ENCODE measurements at places on chromosomes 6 and 20. TPM values are rescaled to one million over a fixed set of nuclear protein-coding genes. Genes with fewer than 3 reads are reported as not detected.

GRCh38 chr6:17405944-17406245, 12.5 kb downstream of the CAP2 start:
- H3K27me3 ChIP-seq = no peaks in the 10 kb centered on the region
- no peak overlapping the region for H3K27ac ChIP-seq
- H3K4me3 ChIP-seq = no peak overlapping the region
- no peaks in the 10 kb centered on the region for H3K36me3 ChIP-seq
- DNase-seq = peak; percentile 49
- H3K4me1 ChIP-seq = no peaks in the 10 kb centered on the region

GRCh38 chr6:53581173-53581773, 36.4 kb upstream of the GCLC start:
- H3K36me3 ChIP-seq = no peaks in the 10 kb centered on the region
- no peak for DNase-seq
- H3K27ac ChIP-seq = no peak overlapping the region
- no peaks in the 10 kb centered on the region for H3K27me3 ChIP-seq
- H3K4me1 ChIP-seq = no peaks in the 10 kb centered on the region
- no peak overlapping the region for H3K4me3 ChIP-seq

DNA sequence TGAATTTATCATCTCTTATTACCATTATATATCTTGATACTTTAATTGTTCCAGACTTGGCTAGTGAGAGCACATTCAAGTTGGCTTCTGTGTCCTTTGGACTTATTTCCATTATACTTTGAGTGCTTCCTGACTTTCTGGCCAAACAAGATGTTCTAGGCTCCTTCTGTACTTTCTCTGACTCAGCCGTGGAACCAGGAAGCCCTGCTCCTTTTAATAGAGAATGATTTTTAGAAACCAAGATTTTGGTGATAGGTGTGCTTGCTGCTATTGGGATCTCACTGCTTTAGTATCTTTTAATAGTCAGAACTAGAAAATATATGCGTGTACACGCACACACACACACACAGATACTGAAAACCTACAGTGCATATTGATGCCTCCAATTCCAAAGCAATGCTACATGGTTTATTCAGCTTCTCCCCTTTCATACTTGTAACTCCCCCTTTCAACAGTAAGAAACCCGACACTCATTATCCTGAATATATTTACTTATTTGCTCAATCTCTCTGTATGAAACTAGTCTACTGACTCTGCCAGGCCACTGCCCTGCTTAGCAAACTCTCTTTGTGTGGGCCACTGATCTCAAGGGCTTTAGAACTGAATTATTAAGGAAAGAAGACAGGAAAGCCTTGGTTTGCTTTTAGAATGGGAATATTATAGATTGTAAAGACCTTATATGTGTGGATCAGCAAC, 42.7 kb upstream of the EZR start:
- no peak overlapping the region for H3K4me3 ChIP-seq
- no peaks in the 10 kb centered on the region for H3K27me3 ChIP-seq
- no peaks in the 10 kb centered on the region for H3K4me1 ChIP-seq
- no peak for DNase-seq
- H3K36me3 ChIP-seq = no peaks in the 10 kb centered on the region

DNA sequence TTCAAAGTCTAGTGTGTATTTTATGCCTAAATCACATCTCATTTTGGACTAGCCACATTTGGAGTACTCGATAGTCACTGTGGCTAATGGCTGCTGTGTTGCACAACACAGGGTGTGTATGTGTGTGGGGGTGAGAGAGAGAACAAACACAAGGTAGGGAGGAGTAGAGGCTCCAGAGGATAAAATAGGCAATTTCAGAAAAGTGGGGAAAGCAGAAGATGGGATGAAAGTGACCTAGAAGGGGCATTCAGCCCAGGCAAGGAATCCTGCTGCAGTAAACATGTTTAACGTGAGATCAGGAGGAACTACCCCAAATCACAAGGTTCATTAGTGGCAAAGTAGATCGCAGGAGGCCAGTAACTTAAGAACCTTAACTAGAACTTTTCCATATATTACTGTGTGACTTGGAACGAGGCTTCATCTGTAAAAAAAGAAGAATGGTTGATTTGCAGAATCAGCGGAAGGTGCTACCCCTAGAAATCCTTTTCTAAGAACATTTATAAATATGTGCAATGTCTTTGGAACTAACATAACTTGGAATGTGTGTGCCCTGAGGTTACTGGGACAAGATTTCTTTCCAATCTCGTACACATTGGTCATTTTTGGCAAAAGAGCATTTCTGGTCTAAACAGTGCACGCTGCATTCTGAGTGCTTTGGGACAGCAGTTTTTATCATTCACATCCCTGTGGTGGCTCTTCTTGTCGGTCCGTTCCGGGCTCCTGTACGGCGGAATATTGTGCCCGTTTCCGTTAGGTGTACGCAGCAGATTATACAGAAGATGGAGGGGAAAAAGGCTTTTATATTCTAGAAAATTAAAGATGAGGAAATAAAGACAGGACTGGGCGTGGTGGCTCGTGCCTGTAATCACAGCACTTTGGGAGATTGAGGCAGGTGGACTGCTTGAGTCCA, 2.6 kb downstream of the DUSP22 start:
- no peaks in the 10 kb centered on the region for H3K27me3 ChIP-seq
- peaks cover 5% of the 10 kb centered on the region for H3K4me1 ChIP-seq
- H3K36me3 ChIP-seq = no peaks in the 10 kb centered on the region
- peak overlapping the region; percentile 1 for H3K27ac ChIP-seq

DNA sequence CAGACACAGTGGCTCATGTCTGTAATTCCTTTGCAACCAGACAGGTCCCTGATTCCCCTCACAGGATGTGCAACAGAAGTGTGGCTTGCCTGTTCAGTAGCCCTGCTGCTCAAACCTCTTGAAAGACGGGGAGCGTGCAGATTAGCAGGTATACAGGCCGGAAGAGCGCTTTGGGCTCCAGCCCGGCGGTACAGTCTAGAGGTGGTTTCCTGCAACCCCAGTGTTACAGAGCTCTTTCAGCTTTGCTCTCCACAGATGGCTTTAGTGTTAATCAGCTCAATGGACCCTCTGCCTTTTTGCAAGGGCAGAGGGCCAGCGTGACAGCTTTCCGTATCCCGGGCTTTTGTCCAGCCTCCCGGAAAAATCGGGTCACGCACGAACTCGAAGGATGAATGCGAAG, 67.2 kb upstream of the TNFRSF21 start:
- H3K27me3 ChIP-seq = no peaks in the 10 kb centered on the region
- H3K27ac ChIP-seq = no peak overlapping the region
- no peaks in the 10 kb centered on the region for H3K4me1 ChIP-seq
- no peak overlapping the region for H3K4me3 ChIP-seq

- no peaks in the 10 kb centered on the region for H3K27me3 ChIP-seq
- no peaks in the 10 kb centered on the region for H3K36me3 ChIP-seq
- H3K4me3 ChIP-seq = no peak overlapping the region
- no peak for DNase-seq
- no peaks in the 10 kb centered on the region for H3K4me1 ChIP-seq
Measured at GRCh38 chr6:378090-378957, 13.2 kb upstream of the IRF4 start.

DNA sequence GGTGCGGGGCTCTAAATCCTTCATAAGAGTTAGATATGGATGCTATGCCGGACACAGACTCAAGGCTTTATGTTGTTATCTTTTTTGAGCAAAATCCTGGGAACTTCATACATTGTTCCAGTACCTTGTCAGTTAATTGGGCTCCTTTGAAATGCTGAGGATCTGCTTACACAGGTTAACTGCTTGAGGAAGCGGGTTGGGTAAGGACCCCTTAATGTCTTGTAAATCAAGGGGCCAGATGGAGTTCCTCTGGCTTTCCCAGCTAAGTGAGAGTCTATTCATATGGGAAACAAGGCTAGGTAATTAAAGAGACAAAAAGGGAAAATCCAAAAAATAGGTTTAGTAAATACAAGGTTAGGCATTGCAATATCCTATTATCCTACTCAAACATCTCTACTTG, 141.5 kb downstream of the OR2B2 start:
- no peaks in the 10 kb centered on the region for H3K36me3 ChIP-seq
- DNase-seq = no peak
- H3K27me3 ChIP-seq = no peaks in the 10 kb centered on the region
- H3K27ac ChIP-seq = no peak overlapping the region

- H3K27ac ChIP-seq = no peak overlapping the region
- H3K4me1 ChIP-seq = no peaks in the 10 kb centered on the region
Measured at GRCh38 chr20:25991051-25991755, 294.6 kb upstream of the ZNF337 start.

- DNase-seq = no peak
- no peak overlapping the region for H3K27ac ChIP-seq
- H3K4me3 ChIP-seq = no peak overlapping the region
- no peaks in the 10 kb centered on the region for H3K4me1 ChIP-seq
Measured at GRCh38 chr6:3813150-3813780, 35.9 kb upstream of the FAM50B start.

DNA sequence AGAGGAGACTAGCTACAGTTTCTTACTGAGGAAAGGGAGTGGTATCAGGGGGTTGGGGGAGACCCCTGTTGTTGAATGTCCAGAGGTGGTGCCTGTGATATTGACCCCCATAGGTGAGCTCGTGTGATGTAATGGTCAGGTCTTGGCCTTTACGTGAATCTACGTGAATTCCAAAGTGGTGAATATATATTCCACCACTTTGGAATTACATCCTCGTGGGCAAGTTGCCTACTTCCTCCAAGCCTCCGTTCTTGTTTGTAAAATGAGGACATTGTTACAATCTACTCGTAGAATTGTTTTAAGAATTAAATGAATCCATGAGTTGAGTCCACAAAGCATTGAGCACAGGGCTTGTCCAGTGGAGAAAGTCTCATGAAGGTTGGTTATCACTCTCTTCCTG, 47.3 kb downstream of the TSHZ2 start:
- no peak for DNase-seq
- H3K4me3 ChIP-seq = no peak overlapping the region
- no peaks in the 10 kb centered on the region for H3K4me1 ChIP-seq
- H3K36me3 ChIP-seq = no peaks in the 10 kb centered on the region

DNA sequence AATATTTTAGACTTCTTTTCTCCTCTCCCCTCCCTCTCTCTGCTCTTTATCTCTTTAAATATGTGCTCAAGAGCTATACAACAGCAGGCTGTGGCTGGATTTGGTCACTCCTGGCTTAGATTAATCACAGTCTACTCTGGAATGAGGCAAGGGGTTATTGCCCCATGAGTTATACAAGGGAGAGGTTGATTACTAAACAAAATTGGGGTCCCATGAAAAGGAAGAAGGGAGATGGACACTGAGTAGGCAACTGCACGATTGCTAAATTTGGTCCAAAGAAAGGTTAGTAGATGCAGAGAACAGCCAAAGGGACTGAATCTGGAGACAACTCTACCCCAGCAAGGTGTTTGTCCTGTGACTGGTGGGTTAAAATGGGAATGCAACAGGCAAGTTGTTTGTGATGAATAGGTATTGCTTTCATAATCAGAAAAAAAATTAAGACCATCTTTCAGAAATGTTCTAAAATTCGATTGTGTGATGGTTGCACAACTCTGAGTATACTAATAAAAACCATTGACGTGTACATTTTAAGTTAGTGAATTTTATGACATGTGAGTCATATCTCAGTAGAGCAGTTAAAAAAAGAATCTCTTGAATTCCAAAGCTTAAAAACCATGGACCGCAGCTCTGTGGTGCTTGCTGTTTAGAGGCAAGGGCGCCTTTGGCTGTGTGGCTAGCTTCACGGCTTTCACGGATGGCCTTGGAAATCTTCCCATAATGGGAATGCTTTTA, 57.1 kb downstream of the KIZ start:
- no peaks in the 10 kb centered on the region for H3K4me1 ChIP-seq
- no peaks in the 10 kb centered on the region for H3K36me3 ChIP-seq
- no peak overlapping the region for H3K27ac ChIP-seq
- H3K4me3 ChIP-seq = no peak overlapping the region
- no peaks in the 10 kb centered on the region for H3K27me3 ChIP-seq

DNA sequence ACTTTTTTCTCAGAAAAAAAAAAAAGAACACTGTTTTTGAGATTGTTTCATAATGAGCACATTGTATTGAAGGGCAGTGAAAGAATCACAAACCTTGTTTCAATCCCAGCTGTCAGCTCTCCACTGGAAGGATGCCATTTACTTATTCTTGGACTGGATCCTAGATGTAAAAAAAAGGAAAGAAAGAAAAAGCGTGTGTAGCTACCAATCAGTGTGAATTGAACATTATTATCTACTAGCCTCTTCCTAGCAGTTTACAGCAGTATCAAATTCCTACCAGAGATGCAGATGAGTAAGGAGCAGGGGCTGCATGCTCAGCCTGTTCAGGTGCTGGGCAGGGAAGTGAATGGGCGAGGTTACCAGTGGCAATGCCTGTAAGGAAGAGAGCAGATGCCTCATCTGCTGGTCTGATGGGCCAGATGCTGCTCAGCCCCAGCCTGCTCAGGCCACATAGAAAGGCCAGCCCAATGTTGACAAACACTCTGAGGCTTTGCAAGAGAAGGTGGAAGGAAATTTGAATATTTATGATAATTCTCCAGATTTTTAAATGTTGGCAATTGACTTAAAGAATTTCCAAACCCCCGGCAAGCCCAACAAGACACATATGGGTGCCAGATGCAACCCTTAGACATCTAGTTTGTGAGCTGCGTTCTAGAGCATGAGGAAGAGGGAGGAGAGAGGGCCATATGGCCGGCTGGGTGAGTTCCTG, 189.5 kb downstream of the IBTK start:
- H3K4me1 ChIP-seq = no peaks in the 10 kb centered on the region
- H3K4me3 ChIP-seq = no peak overlapping the region
- H3K36me3 ChIP-seq = no peaks in the 10 kb centered on the region
- no peak for DNase-seq

DNA sequence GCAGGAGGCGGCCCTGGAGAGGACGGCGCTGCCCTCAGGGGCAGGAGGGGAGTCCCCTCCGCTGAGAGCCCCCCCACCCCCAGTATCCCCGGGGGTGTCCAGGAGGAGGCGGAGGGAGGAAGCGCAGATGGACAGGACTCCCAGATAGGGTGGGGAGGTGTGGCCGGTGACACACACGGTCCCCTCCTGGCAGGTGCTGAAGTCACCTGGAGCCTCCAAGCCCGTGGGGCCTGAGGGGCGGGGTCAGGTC, 1.4 kb downstream of the STMN3 start:
- no peak overlapping the region for H3K27ac ChIP-seq
- peak overlapping the region; percentile 50 for H3K4me3 ChIP-seq
- peaks cover 19% of the 10 kb centered on the region for H3K27me3 ChIP-seq
- H3K36me3 ChIP-seq = no peaks in the 10 kb centered on the region

GRCh38 chr6:150328744-150329405, 39.9 kb upstream of the IYD start:
- DNase-seq = no peak
- no peaks in the 10 kb centered on the region for H3K4me1 ChIP-seq
- no peak overlapping the region for H3K27ac ChIP-seq

- no peak for DNase-seq
- H3K27me3 ChIP-seq = no peaks in the 10 kb centered on the region
- no peak overlapping the region for H3K4me3 ChIP-seq
- H3K27ac ChIP-seq = no peak overlapping the region
- H3K36me3 ChIP-seq = no peaks in the 10 kb centered on the region
Measured at GRCh38 chr6:15864038-15864707, 201.3 kb upstream of the DTNBP1 start.

GRCh38 chr20:59331721-59332329, 31.4 kb downstream of the EDN3 start:
- H3K4me3 ChIP-seq = no peak overlapping the region
- no peak for DNase-seq
- H3K27ac ChIP-seq = no peak overlapping the region
- H3K36me3 ChIP-seq = no peaks in the 10 kb centered on the region
- peaks cover 9% of the 10 kb centered on the region for H3K4me1 ChIP-seq

GABRR1 gene
- not detected for total RNA-seq

FNDC11 gene
- total RNA-seq = 0.35 TPM

WFDC12 gene
- not detected for total RNA-seq

SLA2 gene
- 0.59 TPM for total RNA-seq

STXBP5 gene
- total RNA-seq = 52.3 TPM

OPRM1 gene
- not detected for total RNA-seq

TBC1D32 gene
- total RNA-seq = 6.0 TPM

SLCO4A1 gene
- total RNA-seq = 42.9 TPM

NELFCD gene
- 64.4 TPM for total RNA-seq

CAPN11 gene
- total RNA-seq = not detected

NRSN1 gene
- not detected for total RNA-seq

C6orf141 gene
- total RNA-seq = 10.4 TPM

LRRN4 gene
- not detected for total RNA-seq

PTPN1 gene
- 33.2 TPM for total RNA-seq
